ENCODE measurements at places on chromosomes 16 and 17.

DNA sequence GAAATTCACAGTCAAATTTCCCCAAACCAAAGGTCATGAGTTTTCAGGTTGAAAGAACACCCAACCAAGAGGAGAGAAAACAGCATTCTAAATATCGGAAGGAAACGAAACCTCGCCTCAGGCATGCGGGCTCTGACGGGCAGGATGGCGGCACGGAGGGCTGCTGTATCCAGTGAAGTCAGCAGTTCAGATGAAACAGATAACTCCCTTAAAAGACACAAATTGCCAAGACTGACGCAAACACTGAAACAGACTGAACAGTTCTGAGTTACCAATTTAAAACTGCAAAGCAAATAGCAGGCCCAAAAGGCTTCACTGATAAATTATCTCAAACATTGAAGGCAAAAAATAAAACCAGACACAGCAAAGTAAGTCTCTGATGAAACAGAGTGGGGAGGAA lies 20.6 kb upstream of the CDH15 start:
- DNase-seq = no peak

DNA sequence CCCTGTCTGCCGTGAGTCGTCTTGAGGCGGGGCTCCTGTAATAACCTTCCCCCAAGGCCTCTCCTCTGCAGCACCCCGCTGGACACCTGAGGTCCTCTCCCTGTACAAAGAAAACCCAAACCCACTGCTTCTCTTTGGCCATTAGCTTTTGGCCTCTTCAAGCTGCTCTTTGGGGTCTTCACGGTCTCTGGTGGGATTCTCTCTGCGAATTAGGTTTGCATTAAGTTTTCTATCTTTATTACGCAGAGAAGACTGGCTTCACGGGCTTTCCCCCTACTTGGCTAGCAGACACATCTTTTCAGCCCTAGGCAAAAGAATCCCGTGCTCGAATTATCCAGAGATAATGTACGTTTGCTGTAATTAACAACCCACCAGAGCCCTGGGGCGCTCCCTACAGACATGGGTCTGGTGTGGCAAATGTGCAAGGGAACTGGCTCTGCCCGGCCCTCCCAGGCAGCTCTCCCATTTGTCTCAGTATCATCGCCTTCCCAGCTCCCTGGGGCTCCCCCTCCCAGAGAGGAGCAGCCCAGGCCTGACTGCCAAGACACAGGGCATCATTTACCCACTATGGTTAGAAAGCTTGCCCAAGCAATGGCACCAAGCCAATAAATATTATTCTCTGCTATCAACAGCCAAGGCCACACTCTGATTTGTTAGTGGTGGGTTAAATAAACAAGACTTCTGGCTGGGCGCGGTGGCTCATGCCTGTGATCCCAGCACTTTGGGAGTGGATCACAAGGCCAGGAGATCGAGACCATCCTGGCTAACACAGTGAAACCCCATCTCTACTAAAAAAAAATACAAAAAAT lies 24.7 kb upstream of the KLHDC4 start:
- DNase-seq = no peak

DNA sequence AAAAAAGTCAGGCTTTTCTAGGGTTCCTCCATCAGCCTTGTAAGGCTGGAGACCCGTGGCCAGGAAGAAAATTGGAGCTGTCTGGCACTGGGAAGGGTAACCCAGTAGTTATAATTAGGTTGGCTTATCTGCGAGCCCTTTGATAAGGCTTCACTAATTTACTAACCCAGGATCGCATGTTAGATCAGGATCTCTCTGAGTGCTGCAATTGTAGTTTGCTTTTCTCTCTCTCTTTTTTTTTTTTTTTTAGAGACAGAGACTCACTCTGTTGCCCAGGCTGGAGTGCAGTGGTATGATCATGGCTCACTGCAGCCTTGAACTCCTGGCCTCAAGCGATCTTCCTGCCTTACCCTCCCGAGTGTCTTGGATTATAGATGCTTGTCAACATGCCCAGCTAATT lies 17.0 kb downstream of the ABCC1 start:
- DNase-seq = no peak

GRCh38 chr16:88978608-88979346 lies 1.8 kb upstream of the CBFA2T3 start:
- no peak for DNase-seq

All from vagina (tissue), 2 donors.